K562 (cell line): ENCODE measurements at places on chromosomes 3 and 15. TPM values are rescaled to one million over a fixed set of nuclear protein-coding genes. Genes with fewer than 3 reads are reported as not detected.

- DNase-seq = no peak
Measured at GRCh38 chr15:101496198-101496986, 6.9 kb upstream of the PCSK6 start.

DNA sequence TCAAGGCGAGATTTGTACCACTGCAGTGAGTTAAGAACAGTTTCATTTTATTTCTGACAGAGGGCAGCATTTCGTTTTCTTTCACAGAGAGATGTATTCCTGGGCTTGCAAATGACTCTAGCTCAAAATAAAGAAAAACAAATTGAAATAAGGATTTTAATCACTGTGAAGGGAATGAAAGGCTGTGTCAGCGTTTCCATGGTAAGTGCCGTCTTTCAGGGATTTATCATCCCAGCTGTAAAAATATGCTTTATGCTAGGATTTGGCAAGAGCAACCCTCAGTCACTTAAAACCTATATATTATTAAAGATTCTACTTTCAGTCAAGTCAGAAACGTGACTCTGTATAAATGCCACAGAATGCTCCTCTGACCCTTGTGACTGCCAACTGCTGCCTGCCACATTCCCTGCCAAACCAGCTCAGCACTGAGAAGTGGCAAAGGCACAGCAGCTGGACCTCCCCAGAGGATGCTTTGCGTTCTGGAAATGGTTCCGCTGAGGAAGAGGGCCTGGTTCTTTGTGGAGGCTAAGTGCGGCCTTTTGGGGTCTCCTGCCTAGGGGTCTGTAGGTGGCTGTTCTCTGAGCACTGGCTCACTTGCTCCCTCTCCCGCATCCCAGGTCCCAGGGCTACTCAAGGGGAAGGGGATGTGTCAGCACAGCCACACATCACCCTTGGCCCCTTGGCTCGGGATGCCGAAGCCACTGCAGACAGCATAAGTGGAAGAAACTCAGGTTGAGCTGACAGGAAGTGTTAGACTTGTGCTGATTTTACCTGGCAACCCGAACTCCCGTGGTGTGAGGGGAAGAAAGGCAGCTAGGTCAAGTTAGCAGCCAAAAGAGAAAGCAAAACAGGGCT is 56.6 kb upstream of the POMGNT2 start:
- no peak for DNase-seq

DNA sequence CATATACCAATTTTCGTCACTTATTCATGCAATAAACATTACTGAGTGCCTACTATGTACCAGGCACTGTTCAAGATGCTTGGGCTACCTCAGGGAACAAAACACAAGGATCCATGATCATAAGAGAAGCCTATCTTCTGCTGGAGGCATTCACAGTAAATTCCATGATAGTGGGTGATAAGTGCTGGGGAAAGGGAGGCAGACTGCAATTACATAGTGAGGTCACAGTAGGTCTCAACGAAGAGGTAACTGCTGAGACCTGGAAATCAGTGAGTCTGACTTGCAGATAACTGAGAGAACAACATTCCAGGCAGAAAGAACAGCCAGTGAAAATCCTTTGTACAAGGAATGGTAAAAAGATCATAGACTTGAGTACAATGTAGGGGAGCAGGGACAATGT is 33.6 kb downstream of the RAF1 start:
- DNase-seq = no peak

DNA sequence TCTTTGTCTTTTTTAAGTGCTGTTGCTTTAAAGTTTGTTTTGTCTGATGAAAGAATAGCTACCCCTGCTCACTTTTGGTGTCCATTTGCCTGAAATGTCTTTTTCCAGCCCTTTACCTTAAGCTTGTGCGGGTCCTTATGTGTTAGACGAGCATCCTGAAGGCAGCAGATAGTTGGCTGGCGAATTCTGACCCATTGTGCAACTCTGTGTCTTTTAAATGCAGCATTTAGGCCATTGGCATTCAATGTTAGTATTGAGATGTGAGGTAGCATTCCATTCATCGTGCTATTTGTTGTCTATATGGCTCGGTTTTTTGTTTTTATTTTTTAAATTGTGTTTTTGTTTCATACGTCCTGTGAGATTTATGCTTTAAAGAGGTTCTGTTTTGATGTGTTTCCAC is 55.0 kb downstream of the ZDHHC19 start:
- no peak for DNase-seq

- no peak for DNase-seq
Measured at GRCh38 chr3:120443626-120444123, 7.1 kb downstream of the FSTL1 start.

DNA sequence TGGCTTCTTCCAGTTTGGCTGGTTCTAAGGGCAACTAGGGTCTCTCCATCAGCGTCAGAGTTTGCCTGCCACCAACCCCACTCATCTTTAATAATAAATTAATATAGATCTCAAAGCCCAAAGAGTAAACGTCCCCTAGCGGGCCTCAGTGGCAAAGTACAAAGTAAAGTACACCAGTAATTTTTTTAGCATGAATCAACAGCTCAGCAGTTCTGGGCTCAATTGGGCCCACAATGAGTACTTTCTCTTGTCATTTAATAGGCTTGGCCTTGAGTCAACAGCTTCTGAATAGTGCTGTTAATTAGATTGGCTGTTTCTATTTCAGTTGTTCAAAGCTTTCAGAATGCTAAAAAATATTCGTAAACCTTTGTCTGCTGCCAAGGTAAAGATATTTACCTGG is 89.0 kb upstream of the PFN2 start:
- DNase-seq = no peak

- no peak for DNase-seq
Measured at GRCh38 chr15:101521591-101521990, 32.1 kb upstream of the PCSK6 start.

DNA sequence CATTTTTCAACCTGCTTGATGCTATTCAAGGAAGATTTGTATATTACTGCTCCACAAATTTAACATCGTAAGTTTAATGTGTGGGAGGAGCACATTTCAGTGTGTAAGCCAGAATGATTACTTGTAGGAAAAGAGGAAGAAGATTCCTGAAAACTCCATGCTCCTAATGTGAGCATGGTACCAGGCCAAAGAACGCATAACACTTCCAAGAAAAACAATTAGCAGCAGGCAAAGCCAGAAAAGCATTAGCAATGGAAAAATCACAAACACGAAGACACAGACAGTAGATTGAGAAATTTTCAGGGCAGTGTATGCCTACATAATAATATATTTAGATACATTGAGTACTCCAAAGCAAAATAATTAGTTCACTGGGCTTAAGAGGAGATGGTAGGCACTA is 96.6 kb upstream of the CBLB start:
- no peak for DNase-seq

GRCh38 chr3:129888771-129889170 is 4.7 kb downstream of the TMCC1 start:
- no peak for DNase-seq

The ATP10A gene
- 0.04 and 0.09 TPM in 2 replicates for total RNA-seq
